ENCODE measurements at places on chromosomes 5 and 9.

GRCh38 chr5:1411099-1411498, 34.1 kb downstream of the SLC6A3 start:
- no peak for DNase-seq

DNA sequence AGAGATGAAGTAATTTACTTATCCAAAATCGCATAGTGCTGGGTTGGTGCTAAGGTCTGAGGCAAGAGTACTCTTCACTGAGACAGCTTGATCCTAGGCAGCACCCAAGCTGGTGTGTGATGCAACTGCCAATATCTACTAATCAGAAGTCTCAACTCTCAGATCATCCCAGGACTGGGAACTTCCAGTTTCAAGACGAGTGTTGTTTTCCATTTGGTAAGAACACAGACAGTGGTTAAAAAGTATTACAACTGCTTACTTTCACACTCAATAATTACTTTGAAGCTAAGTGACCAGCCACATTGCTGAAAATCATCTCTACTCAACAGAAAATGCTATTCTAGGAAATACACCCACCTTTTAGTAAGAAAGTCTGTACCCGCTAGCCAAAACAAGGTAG, 45.3 kb downstream of the FBXW11 start:
- no peak for DNase-seq

DNA sequence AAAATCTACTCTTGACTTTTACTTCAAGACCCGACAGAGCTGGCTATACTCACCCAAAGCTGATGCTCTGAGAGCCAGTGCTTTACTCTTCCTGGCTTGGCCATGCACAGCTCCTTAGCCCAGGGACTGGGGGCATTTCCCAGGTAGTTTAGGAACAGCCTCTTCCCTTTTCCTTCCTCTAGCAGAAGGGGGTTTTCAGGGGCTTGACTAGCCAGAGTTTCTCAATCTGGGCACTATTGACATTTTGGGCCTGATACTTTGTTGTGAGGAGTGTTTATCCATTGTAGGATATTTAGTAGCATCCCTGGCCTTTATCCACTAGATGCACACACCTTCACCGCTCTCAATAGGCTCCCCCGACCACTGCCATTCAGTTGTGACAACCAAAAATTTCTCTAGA, 50.0 kb upstream of the RFX3 start:
- DNase-seq = no peak

- no peak for DNase-seq
These were observed 9.8 kb downstream of the RACK1 start for GRCh38 chr5:181233801-181234454.

- DNase-seq = no peak
These were observed 2.7 kb downstream of the GCNT4 start for GRCh38 chr5:75049456-75050351.

GRCh38 chr5:119316086-119316485, 39.7 kb upstream of the TNFAIP8 start:
- DNase-seq = no peak

DNA sequence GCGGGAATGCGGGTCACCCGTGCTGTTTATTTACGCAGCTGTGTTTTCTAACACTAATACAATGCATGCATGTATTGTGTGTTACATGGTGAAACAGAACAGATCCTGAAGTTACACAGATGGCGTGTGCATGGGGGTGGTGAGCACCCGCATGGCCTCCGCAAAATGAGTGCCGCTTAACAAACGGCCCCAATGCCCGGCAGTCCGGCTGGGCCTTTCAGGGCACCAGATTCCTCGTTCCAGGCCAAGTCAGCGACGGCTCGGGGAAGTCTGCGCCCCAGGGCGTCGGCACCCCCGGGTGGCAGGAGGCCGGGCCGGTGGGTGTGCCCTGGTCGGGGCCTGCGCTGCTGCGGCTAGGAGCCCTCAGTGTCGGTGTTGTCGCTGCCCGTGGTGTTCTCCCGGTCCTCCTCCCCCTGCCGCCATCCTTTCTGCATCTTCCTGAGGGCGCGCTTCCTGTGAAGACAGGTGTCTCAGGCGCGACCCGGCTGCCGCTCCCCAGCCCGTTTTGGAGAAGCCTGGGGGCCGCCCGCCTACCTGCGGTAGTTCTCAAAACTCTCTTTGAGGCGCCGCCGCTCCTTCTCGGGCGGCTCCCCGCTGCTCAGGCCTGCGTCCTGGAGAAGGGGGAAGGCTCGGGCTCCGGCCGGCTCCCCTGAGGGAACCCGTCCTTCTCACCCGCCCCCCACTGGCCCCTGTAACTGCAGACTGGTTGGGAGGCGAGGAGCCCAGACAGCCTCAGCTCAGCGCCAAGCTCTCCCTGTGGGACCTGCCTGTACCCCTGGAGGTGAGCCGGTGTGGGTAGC, 605 bp upstream of the DNLZ start:
- DNase-seq = no peak

DNA sequence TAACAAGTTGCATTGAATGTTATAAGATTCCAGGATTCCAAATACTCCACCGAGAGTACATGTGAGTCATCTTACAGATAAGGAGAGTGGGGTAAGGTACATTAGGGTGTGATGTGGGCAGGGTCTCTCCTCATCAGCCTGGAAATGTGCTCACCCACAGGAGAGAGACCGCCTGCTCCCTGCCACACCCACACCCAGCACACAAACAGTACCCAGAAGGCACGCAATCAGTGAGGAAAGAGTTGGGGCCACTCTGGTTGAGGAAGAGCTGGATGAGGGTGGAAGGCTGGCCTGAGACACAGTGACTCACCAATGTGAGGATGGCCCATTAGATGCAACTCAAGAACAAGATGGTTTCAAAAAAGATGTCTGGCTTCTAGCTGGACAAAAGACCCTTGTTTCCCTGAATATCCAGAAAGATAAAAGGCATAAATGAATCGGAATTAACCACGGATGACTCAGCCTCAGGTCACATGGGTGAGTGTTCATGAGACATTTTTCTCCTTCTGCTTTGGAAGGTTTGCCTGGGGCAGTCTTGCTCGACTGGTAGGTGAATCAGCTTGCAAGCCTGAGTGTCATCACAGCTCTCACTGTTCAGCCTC, 51.1 kb upstream of the LHFPL2 start:
- DNase-seq = no peak

DNA sequence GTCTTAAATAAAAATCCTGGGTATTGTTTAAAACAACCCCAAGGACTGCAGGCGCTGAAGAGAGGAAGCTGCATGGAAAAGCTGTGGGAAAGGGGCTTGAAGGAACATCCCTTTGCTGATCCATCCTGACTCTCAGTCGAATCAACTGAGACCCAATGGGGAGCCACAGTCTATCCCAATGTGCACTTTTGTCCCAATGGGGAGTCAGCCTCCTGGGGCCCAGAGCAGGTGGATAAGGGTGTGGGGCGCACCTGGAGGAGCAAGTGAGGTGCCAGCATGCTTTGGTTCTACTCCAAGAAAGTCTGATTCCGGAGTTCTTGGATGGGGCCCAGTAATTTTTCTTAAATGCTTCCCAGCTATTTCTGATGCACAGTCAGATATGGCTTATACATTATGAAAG, 118.1 kb downstream of the COL23A1 start:
- DNase-seq = no peak

DNA sequence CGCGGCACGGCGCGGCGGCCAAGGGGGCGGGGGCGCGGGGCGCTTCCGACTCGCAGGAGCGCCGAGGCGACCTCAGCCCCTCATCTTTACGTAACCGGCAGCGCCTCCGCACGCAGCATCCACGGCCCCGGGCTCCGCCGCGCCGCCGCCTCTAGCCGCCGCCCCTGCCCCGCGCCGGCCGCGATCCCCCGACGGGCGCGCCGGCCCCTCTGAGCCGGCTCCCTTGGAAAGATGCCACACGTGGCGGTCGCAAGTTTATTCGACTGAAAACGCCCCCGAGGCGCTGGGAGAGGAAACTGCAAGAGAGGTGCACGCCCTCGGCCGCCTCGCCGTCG, 1.0 kb downstream of the KLF9 start:
- no peak for DNase-seq

- DNase-seq = no peak
These were observed 31.9 kb upstream of the JADE2 start for GRCh38 chr5:134493461-134494055.

GRCh38 chr9:35909687-35910612, 660 bp downstream of the SPAAR start:
- no peak for DNase-seq

- DNase-seq = no peak
These were observed 1.6 kb upstream of the DNAH5 start for GRCh38 chr5:13946111-13946510.

DNA sequence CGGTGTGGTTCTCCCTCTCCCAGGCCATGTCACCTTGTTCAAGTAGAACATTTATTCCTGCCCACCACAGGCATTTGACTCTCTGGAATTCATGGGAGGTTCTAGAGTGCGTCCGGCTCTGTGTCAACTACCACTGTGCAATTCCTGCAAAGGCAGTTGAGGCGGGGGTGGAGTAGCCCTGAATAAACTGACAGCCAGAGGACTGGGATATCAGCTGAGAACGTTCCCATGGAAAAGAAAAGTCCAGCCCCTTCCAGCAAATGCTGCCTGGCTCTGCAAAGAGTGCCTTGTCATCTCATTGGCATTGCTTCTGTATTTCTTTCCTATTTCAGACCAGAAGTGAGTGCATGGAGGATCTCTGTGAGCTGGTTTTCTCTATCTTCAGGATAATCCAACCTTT, 18.9 kb upstream of the MEGF9 start:
- DNase-seq = no peak

- no peak for DNase-seq
These were observed 1062.6 kb downstream of the NR2F1-AS1 start for GRCh38 chr5:92518318-92518904.

DNA sequence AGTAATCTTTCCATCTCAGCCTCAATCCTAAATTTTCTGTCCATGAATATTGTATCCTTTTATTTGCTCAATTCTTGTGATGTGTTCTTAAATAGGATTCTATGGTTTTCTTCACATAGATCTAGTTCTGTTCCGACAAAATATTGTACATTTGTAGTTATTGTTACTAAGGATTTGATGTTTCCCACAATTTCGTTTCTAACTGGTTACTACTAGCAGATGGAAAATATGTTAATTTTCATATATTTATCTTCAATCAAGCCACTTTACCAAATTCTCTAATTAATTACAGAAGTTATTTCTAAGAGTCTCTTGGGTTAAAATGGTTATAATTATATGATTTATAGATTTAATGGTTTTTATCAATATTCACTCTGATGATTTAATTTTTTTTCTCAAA, 60.3 kb downstream of the SEC61B start:
- DNase-seq = no peak

DNA sequence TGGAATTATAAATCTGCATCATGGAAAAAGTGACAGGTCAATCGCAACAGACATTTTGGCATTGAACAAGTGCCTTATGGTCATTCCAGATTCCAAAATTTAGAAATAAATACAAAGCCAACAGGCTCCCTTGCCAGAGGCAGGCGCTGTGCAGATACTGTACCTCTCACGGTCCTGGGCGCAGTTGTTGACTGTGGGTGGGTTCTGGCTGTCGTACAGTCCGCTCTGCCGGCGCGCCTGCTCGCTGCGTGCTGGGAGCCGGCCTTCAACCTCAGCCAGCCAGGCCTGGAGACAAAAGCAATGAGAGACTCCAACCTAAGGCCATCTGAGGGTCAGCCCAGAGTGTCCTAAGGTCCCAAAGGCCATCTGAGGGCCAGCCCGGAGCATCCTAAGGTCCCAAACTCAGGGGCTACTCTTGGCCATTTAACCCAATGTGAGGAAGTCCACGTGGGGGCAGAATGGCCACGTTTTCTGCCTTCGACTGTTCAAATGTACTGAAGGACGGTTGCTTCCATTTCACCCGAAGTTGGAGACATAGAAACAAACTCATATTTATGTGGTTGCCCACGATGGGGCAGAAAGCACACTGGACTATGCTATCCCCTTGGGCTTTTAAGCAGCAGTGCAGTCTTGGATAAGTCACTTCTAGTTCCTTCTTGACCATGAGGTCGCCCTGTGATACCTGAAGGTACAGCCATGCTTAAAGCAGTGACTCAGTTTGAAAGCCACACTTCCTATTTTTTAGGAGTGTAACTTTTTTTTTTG, 65.2 kb downstream of the USP20 start:
- no peak for DNase-seq

GRCh38 chr9:70256123-70256551, 2.6 kb upstream of the SMC5 start:
- DNase-seq = no peak

GRCh38 chr5:8399471-8399870, 530.5 kb downstream of the MTRR start:
- no peak for DNase-seq

GRCh38 chr5:157252711-157253465, 13.0 kb upstream of the CYFIP2 start:
- DNase-seq = no peak

GRCh38 chr5:61991866-61992265, 314.1 kb upstream of the KIF2A start:
- no peak for DNase-seq

DNA sequence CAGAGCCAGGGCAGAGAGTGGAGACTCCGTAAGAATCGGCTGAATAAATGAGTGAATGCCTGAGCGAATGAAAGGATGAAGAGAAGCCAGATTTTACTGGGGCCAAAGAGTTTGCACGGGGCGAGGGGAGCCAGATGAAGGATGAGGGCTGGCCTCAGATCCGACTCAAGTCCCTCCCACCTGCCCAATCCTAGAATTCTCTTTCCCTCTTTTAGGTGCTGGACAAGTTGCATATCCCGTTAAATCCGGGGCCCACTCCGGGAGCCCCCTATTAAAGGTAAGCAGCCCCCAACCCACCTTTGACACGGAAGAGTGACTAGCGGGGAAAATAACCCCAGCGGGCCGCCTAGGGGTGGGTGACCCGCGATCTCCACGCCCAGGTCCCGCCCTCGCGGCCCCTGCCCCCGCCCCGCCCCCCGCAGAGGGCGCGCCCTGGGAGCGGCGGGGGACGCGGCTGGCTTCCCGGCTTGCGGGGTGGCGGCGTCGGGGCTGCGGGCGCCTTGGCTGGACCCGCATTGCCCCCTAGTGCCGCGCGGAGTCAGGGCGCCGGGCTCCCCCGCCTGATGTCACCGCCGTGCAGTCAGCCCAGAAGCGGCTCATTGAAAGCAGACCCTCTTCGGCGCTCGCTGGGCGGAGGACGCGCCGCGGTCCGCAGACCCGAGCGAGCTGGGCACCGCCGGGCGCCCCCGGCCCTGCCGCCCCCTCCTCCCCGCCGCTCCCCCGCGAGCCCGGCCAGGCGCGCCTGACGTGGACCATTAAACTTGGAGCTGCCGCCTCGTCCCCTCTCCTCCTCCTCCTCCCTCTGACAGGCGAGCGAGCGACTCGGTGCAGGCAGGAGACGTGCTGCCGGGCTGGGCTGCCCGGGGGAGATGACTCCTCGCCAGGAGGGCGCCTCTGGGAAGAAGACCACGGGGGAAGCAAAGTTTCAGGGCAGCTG, at the start of gene ADRA1B:
ADRA1B (plus strand) TSS at position 579 of the 937 bp plus-strand sequence. CDS start 424 bp downstream, outside the sequence.
- DNase-seq = no peak

DNA sequence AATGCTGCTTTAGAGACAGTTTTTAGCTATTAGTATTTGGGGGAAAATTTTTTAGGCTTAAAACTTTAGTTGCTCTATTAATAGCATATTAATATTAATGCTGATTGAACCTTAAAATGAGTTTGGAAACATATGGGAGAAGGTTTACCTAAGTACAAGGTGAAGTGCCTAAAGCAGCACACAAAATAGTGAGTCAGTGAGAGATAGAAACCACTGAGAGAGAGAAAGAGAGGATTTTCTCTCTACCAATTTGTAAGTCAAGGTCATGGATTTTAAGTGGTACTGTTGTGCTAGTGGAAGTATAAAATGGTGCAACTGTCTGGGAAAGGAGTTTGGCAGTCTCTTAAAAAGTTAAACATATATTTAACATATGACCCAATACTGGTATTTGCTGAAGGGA, 64.9 kb downstream of the MARCHF3 start:
- no peak for DNase-seq

All from cortex of kidney (tissue), 1 donor.